ENCODE measurements at places on chromosomes 16 and 17.

DNA sequence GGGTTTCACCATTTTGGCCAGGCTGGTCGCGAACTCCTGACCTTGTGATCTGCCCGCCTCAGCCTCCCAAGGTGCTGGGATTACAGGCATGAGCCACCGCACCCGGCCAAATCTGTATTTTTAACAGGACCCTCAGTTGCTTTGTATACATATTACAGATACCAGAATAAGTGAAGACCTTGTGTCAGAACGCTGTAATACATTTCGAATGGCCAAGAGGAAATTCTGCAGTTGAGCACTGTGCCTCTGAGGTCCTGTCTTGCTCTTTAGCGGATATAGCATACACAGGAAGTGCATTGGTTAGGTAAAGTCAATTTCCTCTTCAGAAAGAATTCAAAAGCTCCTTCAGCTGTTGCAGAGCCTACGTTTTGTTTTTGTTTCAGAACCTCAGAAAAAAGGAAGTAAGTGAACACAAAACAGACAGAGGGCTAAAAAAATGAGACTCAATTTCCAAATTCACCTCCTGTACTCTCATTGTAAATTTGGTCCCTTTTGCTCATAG is 15.7 kb downstream of the CRLF3 start:
- DNase-seq: peak; percentile 74

DNA sequence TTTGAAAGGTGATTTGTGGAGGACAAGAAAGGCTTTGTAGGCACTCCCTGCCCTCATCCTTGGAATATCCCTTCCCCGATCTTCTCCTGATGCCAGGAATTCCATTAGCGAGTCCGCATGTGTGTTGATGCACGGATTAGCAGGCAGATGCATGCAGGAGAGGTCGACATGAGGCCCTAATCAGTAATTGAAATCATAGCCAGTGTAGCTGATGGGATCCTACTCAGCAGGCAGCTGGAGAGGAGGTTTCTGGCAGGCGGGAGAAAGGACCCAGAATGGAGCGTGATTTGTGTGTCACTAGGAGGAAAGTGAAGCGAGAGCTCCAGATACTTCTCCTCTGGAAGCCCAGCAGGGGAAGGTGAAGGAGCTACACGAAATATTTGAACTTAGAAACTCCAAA is 196.3 kb upstream of the CDH11 start:
- DNase-seq: no peak

DNA sequence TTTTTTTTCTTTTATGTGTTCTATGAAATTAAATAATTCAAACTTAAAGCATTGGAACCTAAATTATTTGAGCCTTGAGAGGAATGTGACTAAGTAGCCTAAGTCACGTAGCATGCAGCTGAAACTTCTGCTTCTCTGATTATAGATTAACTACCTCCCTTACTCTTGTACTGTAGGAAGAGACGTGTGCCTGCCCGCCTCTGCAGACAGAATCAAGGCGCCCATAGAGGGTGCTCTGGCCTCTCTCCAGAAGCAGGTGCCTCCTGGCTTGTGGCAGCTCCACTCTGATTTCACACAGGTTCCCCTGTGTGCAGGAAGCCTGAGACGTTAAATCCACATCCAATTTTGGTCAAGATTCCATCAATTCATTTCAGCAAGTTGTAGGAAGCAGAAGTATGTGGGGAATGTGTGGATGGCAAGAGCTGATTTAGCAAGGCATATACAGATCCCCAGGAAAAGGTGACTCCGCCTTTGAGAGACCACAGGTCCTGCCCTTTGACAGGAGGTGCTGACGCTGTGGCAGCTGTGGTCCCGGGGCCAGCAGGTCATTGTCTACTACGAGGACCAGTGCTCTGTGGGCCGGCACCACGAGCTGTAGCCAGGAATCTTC is 1418.8 kb downstream of the CDH11 start:
- DNase-seq: no peak

DNA sequence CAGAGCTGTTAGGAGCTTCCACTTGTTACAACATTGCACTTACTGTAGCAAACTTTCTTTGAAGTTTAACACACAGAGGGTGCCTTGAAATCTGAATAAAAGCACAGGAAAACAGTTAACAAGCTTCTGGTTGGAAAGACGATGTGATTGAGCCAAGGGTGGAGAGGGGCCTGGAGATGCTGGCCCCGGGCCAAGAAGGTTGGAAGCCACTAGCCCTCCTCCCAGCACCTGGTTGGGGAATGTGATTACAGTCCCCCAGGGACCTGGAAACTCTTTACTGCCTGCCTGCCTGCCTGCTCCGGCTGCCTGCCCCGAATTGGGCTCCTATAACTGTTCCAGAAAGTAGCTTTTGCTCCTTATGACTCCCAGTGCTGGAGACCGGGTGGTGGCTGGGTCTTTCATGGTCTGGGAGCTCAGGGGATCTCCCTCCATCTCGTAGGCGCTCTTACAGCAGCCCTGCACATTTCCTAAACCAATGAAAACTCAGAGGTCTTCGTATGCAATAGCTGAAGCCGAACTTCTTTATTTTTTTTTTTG is 48.0 kb upstream of the ZFHX3 start:
- DNase-seq: no peak

- DNase-seq: no peak
These were observed 43.1 kb upstream of the AMZ2 start for GRCh38 chr17:68204736-68205135.

GRCh38 chr16:66427871-66428681 is 981 bp downstream of the BEAN1 start:
- DNase-seq: no peak

DNA sequence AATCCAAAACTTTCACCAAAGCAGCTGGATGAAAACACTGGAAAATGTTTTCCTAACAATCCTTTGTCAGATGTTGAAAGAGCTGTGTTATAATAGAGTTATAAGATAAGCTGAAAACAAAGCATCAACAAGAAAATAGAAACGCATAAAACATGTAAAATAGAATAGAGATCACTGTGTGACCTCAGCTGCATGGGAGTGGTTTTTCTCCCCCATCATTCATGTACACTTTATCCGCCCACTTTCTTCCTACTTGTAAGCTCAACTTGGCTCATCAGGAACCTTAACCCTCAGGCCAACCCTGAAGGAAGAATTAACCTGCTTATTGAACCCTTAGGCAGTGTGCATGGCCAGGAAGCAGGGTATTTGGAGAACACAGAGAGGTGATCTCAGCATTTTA is 238.5 kb upstream of the PMFBP1 start:
- no peak for DNase-seq

DNA sequence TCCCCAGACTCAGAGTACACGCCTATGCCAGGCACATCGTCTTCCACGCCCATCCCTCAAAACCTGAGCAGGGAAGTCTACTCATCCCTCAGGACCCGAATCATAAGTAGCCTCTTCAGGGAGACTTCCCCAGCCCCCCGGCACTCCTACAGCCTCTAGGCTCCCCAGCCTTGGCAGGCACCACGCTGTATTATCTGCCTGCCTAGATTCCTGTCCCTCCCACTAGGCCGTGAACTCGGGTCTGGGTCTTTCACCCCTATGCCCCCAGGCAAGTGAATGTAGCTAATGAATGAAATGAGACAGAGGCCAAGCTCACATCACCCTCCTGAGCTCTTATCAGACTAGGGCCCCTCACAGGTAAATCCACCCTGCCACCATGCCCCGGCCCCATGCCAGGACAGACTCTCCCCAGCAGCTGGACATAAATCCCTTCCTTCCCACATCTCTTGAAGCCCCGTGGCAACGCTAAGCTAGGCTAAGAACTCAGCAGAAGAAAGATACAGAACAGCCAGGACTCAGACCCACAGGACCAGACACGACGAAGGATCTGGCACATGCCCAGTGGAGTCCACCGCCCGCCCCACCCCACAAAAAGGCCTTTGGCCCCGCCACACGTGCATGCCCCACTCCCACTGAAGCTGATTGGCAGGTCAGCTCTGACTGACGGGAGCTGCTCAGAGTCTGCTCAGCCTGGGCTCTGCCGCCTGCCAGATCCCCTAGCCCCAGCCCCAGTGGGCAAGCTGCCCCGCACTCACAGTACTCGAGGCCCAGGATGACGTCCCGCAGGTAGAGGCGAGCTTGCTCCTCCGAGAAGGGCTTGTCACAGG is 13.0 kb downstream of the CAMKK1 start:
- no peak for DNase-seq

DNA sequence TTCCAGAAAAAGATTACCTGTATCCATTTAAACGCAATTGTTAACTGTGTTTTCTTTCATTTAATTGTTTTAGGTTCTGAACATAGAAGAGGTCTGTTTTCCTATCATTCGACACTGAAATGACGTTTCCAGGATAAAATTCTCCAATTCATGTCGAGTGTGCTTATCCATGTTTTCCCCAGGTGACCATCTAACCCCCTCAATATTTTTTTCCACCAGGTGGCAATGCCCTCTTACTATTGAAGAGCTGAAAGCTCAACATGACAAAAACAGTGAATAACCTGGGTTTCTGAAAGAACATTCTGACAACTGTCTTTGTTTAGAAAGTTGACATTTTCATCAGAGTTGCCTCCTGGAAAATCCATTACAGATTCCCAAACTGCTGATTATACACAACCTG is 948.7 kb downstream of the KCNJ2 start:
- no peak for DNase-seq

DNA sequence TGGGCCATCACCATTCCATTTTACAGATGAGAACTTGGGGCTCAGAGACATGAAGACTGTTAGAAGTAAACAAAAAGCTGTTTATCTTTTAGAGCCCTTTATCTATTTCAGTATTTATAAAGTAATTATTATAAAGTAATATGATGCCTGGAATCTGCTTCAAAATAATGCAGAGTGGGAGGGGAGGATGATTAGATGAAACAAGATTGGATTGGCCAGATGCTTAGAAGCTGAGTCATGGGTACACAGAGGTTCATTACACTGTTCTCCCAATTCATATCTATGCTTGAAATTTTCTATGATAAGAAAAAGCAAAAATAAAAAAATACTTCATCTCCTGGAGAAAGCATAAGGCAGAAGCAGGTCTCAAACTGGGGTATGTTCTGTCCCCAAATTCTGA is 29.4 kb downstream of the TOM1L2 start:
- no peak for DNase-seq

DNA sequence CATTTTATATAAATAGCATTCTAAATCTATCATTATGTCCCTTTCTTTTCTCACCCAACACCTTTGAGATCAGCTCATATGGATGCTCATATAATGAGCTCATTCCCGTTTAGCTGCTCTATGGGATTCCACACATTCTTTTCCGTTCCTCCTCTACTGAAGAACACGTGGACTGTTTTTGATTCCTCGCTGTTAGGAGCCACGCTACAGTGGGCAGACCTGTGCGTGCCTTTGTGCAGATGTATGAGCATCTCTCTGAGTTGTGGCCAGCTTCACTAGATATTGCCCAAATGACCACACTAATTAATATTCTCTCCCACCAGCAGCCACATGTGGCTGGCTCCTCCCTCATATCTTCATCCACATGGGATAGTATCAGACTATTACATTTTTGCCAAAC is 6.0 kb upstream of the TNFRSF13B start:
- no peak for DNase-seq

- DNase-seq: no peak
These were observed 33.3 kb upstream of the MGAT5B start for GRCh38 chr17:76834870-76835269.

DNA sequence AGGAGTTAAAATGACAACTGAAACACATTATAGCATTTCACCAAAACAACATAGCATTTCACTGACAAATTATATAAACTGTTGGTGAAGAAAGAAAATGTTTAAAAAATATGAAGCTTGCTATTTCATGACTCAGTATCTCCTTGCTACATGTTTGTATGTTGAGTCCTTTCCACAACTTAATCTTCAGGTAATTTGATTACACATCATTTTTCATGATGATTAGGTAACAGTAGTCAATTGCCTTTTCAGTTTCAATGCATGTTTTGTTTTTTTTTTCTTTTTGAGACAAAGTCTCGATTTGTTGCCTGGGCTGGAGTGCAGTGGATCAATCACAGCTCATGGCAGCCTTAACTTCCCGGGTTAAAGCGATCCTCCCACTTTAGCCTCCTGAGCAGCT is 177.8 kb upstream of the PMFBP1 start:
- DNase-seq: no peak

DNA sequence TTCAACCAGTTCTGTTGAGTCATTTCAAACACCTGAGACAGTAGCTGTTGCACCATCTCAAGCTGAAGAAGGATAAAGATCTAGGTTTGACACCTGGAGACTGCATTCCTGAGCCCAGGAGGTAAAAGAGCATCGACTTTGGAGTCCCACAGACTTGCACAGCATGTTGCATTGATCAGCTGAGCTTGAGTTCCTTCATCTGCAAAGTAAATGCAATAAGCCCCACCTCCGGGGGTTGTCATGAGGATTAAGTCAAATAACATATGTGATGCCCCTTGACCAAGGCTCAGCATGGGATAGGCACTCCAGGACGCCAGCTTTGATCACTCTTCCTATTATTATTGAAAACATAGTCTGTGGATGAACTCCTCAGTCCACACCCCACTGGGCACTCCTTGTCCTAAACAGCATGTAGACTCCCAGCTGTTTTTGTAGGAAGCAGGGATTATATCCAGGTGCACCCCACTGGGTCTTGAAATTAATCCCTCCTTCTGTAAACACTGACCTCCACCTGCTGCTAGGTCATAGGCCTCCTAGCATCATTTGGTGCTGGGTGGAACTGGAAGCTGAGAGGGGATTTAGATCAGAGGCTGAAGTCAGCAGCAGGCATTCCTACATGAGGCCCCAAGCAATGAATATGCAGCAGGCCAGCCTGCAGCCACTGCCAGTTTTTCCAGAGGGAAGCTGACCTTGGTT is 259.0 kb downstream of the HS3ST4 start:
- DNase-seq: no peak

- DNase-seq: no peak
These were observed 15.3 kb upstream of the TRIM37 start for GRCh38 chr17:59121901-59122480.
